D341Med (cell line): ENCODE measurements at places on chromosomes 12 and 14.

- no peak for DNase-seq
Observed at GRCh38 chr14:105422695-105423487, 3.3 kb downstream of the MTA1 start.

GRCh38 chr14:89378119-89378518 is 38.9 kb downstream of the FOXN3 start:
- no peak for DNase-seq

DNA sequence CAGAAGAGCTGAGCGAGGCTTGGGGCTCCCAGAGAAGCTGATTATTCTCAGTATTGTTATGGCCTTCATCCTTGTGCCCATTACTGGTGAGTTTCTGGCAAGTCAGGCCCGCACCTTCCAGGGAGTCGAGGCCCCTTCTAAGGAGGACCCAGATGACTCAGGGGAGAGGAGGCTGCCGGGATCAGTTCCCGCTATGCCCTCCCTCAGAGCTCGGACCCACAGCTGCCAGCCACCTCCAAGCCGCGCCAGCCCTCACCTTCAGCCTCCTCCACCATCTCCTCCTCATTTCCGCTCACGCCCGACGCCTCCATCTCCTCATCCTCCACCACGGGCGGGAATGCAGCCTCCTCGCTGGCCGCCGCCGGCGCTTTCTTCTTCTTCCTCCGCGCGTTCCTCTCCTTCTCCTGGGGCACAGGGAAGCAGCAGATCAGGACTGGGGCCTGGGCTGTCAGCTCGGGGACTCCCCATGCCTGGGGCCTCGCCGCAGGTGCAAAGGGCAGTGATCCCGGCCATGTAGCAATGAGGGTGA is 83.2 kb downstream of the RFLNA start:
- no peak for DNase-seq

GRCh38 chr12:1773937-1774655 is 46.3 kb upstream of the LRTM2 start:
- DNase-seq, result no peak

DNA sequence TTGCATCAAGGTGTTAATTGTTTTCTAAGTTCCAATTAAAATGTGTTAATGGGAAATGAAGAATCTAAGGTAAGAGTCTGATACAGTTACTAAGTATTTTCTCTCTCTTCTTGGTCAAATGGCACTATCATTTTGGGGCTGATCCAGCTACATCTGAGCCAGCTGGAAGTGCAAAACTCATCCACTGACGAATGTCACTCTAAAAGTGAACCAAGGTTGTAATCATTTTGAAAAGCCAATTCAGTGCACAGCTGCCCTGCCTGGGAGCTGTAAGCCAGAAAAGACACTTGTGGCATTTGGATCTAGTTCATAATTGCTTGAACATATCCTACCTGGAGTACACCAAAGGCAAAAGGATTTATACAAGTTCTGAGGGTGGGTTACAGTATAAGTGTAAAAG is 1011.3 kb downstream of the AACS start:
- no peak for DNase-seq

- DNase-seq, result no peak
Observed at GRCh38 chr12:92191061-92191460, 45.4 kb upstream of the BTG1 start.

GRCh38 chr12:6703631-6704030 is 3.0 kb upstream of the PIANP start:
- no peak for DNase-seq

DNA sequence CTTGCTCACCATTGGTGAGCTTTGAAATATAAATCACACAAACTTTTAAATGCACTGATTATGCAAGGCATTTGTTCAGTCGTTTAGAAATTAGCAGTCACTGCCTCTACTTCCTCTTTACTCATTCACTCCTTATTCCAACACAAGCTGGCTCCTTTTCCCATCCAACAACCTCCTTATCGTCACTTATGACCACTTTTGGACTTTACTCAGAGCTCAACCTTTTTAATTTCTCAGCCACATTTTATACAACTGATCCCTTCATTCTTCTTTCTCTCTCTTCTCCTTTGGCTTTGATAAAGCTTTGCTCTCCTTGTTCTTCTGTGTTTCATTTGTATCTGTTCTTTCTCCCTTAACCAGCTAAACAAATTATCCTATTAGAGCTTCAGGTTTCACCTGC is 126.4 kb upstream of the PLEKHA5 start:
- no peak for DNase-seq

GRCh38 chr12:56086096-56086495 is 6.1 kb downstream of the ERBB3 start:
- DNase-seq, result no peak

GRCh38 chr12:92509156-92509738 is 193.5 kb upstream of the PLEKHG7 start:
- no peak for DNase-seq

- no peak for DNase-seq
Observed at GRCh38 chr12:65879878-65880277, 55.6 kb downstream of the HMGA2 start.

DNA sequence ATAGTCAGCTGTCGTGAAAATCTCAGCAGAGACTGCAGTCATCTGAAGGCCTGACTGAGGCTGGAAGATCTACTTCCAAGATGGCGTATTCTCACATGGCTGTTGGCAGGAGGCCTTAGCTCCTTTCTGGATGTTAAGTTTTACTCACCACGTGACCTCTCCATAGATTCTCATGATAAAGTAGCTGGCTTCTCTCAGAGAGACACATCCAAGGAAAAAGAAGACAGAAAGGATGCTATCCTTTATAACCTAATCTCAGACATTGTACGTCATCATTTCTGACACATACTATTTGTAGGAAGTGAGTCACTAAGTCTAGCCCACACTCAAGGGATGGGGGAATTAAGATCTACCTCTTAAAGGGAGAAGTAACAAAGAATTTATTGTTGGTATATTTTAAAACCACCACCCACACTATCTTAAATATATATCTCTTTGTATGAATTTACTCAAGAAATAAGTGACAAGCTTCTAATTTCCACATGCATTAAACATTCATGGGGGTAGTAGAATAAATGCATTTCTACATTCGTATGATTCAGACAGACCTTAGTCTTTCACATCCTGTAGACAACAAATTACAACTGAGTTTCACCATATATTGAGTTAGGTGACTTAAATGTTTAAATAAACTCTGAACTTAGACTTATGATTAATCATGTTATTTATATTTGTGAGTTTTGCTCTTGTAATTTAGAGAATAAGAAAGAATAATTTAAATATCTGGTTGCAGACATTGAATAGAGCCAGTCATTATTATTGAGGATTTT is 411.0 kb downstream of the LRIG3 start:
- DNase-seq, result no peak
